Left kidney (tissue), 8 donors: ENCODE measurements at places on chromosomes 6 and 20. TPM values are rescaled to one million over a fixed set of nuclear protein-coding genes. Genes with fewer than 3 reads are reported as not detected.

The APOBEC2 gene
- 0.37 TPM for polyA plus RNA-seq

The TRIM38 gene
- polyA plus RNA-seq = 14.1 TPM

The KCNS1 gene
- 0.55 TPM for polyA plus RNA-seq

The IL17F gene
- polyA plus RNA-seq = 0.40 TPM

The SPATS1 gene
- polyA plus RNA-seq = not detected

The PDE7B gene
- polyA plus RNA-seq = 8.0 TPM

The ASCC3 gene
- polyA plus RNA-seq = 30.2 TPM

The ALDH8A1 gene
- 30.9 TPM for polyA plus RNA-seq

The RSPO3 gene
- 26.7 TPM for polyA plus RNA-seq

The GCNT2 gene
- 15.3 TPM for polyA plus RNA-seq

The DNMT3B gene
- polyA plus RNA-seq = 10.1 TPM

The SLC23A2 gene
- 25.9 TPM for polyA plus RNA-seq

The PCMTD2 gene
- polyA plus RNA-seq = 211 TPM

The SOX18 gene
- polyA plus RNA-seq = 4.5 TPM

The OPN5 gene
- polyA plus RNA-seq = 1.4 TPM

The COX4I2 gene
- polyA plus RNA-seq = 0.75 TPM

The MYCT1 gene
- polyA plus RNA-seq = 17.2 TPM

The PRKN gene
- polyA plus RNA-seq = 7.7 TPM

The MSH5 gene
- 62.2 TPM for polyA plus RNA-seq

The LY6G6C gene
- polyA plus RNA-seq = 1.1 TPM

The RPS21 gene
- 686 TPM for polyA plus RNA-seq

The COL9A3 gene
- 10.3 TPM for polyA plus RNA-seq

The AIF1 gene
- 60.5 TPM for polyA plus RNA-seq

The LY6G6D gene
- polyA plus RNA-seq = not detected

The ZSCAN16 gene
- 13.1 TPM for polyA plus RNA-seq

The CALHM6 gene
- 3.6 TPM for polyA plus RNA-seq

The KCNK5 gene
- 9.6 TPM for polyA plus RNA-seq

The NRM gene
- 38.1 TPM for polyA plus RNA-seq

The AHI1 gene
- polyA plus RNA-seq = 123 TPM

The HSPA1L gene
- polyA plus RNA-seq = 3.8 TPM

The MAK gene
- 3.3 TPM for polyA plus RNA-seq

The CEP57L1 gene
- polyA plus RNA-seq = 33.6 TPM

The CPNE5 gene
- polyA plus RNA-seq = 13.2 TPM

The ABHD12 gene
- polyA plus RNA-seq = 50.4 TPM

The PLCB4 gene
- 18.9 TPM for polyA plus RNA-seq

The ASXL1 gene
- 80.9 TPM for polyA plus RNA-seq

The NQO2 gene
- polyA plus RNA-seq = 67.3 TPM
